Foreskin keratinocyte (primary cell): ENCODE measurements at places on chromosomes 1 and 21. TPM values are rescaled to one million over a fixed set of nuclear protein-coding genes. Genes with fewer than 3 reads are reported as not detected.
A peak's percentile ranks its signal among the peaks of the same experiment; 100 is the strongest.

- no peak for DNase-seq
Measured at GRCh38 chr1:34611571-34611970, 143.3 kb upstream of the GJB5 start.

DNA sequence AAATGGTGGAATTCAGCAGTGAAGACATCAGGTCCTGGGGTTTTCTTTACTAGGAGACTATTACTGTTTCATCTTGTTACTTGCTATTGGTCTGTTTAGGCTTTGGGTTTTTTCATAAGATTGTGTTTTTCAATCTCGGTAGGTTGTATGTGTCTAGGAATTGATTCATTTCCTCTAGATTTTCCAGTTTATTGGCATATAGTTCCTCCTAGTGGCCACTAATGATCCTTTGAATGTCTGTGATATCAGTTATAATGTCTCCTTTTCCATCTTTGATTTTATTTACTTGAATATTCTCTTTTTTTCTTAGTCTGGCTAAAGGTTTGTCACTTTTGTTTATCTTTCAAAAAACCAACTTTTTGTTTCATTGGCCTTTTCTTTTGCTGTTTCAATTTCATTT, 233.0 kb downstream of the RWDD3 start:
- no peak for DNase-seq

- DNase-seq = no peak
Measured at GRCh38 chr1:106027871-106028270, 1028.6 kb upstream of the PRMT6 start.

DNA sequence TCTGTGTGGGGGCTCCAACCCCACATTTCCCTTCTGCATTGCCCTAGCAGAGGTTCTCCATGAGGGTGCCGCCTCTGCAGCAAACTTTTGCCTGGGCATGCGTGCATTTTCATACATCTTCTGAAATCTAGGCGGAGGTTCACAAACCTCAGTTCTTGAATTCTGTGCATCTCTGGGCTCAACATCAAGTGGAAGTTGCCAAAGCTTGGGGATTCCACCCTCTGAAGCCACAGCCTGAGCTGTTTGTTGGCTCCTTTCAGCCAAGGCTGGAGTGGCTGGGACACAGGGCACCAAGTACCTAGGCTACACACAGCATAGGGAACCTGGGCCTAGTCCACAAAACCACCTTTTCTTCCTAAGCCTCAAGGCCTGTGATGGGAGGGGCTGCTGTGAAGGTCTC, 235.3 kb downstream of the PDE4B start:
- no peak for DNase-seq

- DNase-seq = no peak
Measured at GRCh38 chr1:63950023-63950422, 176.2 kb downstream of the ROR1 start.

DNA sequence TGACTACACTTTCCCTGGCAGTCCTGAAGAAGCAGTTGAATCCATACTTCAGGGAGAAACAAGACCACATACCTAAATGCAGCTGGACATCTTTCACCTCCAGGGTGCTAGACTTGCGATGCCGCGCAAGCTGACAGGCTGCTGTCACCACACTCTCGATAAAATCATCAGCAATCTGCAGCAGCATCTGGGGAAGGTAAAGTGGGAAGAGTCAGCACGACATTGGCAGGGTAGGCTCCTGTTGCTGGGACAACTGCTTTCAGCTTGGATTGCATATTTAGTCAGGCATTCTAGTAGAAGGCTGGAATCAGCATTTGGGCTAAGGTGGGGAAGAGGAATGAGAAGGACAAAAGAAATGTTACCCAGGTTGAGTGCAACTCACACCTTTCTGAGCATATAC, 21.1 kb downstream of the RAB42 start:
- no peak for DNase-seq

DNA sequence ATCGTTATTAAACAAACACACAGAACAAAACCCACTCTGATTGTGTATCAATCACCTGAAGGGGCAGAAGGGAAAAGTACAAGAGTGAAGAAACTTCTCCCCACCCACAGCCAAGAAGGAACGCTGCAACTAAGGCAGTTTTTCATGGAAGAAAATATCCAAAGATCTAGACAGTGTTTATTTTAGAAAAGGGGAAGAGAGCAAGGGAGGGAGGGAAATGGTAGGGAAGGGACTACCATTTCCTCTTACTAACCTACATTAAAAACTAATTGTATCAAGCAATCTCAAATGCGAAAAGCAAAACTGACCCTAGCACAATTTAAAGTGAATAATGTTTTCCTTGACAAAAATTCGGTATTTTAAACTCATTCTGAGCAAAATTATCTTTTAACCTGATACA, 3.5 kb downstream of the NRIP1 start:
- DNase-seq = no peak

DNA sequence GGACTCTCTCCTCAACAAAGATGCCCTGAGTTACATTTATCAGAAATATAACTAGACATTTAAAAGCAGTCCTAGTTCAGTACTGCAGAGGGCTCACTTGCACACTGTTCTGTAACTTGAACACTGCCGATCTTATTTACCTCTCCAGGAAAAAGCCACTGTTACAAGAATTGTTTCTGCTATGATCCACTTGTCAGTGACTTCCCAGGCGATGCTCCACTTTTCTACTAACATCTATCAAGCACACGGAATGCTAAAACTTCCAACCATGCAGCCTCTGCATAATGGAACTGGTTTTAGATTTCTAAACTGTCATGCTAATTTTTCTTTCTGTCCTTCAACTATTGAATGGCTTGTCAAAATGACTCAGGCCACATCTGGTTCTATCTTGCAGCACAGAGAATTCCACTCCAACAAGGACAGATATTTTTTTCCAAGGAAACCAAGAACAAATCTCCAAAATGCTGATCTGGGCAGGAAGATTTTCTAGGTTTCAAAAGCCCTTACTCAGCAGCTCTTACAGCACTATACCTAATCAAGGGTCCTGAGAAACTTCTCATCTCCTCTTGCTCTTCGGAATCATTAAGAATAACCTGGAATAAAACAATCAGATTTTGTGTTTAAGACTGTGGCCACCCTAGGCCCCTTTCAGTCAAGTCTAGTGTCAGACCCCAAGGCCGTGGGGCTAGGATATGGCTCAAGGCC, 9.9 kb downstream of the SEC16B start:
- peak; percentile 12 for DNase-seq

C1orf94 gene
- not detected in 2 replicates for total RNA-seq

GPR25 gene
- not detected in 2 replicates for total RNA-seq

CNIH3 gene
- 0.65 and 0.78 TPM in 2 replicates for total RNA-seq

NBPF20 gene
- 3.7 and 5.0 TPM in 2 replicates for total RNA-seq

MYBPH gene
- total RNA-seq = not detected in 2 replicates

HSF2BP gene
- total RNA-seq = 2.1 and 4.1 TPM in 2 replicates
